ENCODE measurements at places on chromosomes 12 and 14.
A peak's percentile ranks its signal among the peaks of the same experiment; 100 is the strongest.

GRCh38 chr12:5720381-5721005 is 224.6 kb downstream of the ANO2 start:
- no peak for DNase-seq

- no peak for DNase-seq
Observed at GRCh38 chr12:109573914-109574244, 285 bp downstream of the MVK start.

DNA sequence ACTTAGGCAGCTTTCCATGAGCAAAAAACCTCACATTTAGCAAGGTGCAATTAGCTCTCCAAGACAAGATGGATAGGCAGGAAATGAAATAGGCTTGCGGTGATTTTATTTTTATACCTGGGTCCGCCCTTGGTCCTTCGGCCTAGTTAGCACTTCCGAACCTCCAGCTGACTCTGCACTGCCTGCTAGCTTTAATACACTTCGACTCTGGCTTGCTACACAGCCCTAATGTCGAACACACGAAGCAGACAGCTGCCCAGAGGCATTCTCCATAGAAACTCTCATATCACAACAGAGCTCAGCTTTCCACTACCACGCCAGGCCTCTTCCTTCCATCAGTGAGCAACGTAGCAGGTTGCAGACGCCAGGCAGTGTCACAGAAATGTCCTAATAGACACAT is 688.0 kb downstream of the VRK1 start:
- no peak for DNase-seq

- DNase-seq: no peak
Observed at GRCh38 chr12:123942911-123943648, 29.6 kb downstream of the CCDC92 start.

DNA sequence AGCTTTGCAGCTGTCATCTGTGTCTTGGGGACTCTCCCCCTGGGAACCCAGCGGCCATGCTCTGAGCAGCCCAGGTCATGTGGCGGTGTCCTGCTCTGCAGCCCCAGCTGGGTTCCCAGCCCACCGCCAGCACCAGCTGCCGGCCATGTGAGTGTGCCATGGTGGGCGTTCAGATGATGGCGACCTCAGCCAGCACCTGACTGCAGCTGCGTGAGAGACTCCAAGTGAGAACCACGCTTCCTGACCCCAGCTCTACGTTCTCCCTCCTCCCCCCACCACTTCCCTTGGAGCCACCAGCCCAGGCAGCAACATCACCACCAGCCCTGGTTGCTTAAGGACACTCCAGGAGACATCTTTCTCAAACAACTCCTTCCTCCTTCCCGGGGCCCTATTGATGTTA is 68.8 kb downstream of the SLC24A4 start:
- DNase-seq: no peak

- DNase-seq: no peak
Observed at GRCh38 chr12:106132175-106133135, 6.3 kb downstream of the NUAK1 start.

- DNase-seq: no peak
Observed at GRCh38 chr14:94568186-94568585, 6.9 kb downstream of the SERPINA4 start.

DNA sequence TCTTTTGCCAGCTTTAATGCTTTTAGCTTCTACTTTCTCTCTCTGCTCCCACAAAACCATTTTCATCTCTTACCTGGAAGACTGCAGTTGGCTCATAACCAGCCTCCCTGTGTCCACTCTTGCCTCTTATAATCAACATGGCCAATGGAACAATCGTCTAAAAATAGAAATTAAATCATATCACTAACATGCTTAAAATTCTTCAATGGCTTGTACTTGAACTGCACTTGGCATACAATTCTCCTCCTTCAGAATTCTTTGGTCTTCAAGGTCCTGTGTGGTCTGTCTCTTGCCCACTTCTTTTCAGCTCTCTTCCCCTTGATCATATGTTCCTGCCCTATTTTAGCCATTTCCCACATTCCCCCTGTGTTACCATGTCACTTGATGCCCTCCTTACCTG is 342.2 kb downstream of the ATP23 start:
- DNase-seq: no peak

- no peak for DNase-seq
Observed at GRCh38 chr12:23049180-23049579, 424.2 kb downstream of the ETNK1 start.

GRCh38 chr12:53159195-53159839 is 21.2 kb upstream of the ZNF740 start:
- peak; percentile 57 for DNase-seq

DNA sequence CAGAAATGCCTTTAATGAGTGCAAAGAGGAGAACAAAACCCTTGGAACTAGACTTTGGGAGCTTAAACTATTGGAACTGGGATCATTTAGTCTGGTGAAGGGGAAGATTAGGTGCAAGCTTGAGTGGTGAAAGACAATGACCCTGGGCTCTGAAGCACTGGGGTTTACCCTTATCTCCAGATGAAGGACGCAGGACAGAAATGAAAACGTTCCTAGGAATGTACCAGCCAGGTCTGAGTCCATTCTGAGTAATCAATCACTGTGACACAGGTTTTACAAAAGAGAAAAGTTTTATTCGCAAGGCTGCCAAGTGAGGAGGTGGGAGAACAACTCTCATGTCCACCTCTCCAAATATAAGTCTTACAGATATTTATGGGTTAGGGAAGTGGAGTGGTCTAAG is 249.1 kb downstream of the LRIG3 start:
- DNase-seq: no peak

DNA sequence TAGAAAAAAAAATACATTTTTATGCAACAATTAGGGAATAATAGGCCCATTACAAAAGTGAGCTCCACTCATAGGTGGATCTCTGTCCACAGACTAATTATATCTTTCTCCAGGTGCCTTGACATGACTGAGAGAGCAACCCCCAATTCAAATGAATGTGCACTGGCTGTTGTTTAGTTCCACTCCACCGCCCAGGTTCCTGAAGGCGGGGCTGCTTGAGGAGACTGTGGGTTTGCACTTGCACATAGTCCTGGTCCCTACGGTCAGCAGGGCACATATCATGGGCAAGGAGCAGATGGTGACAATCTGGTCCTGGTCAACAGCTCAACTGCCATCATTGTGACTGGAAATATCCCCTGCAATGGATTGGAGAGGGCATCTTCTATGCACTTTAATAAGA is 195.6 kb upstream of the PWP1 start:
- DNase-seq: no peak

- DNase-seq: no peak
Observed at GRCh38 chr14:24984846-24985589, 64.9 kb downstream of the STXBP6 start.

- no peak for DNase-seq
Observed at GRCh38 chr12:61367281-61367785, 892.9 kb upstream of the USP15 start.

- DNase-seq: no peak
Observed at GRCh38 chr14:31977001-31977556, 100.0 kb upstream of the ARHGAP5 start.

- no peak for DNase-seq
Observed at GRCh38 chr12:95518944-95519343, 32.3 kb downstream of the USP44 start.

DNA sequence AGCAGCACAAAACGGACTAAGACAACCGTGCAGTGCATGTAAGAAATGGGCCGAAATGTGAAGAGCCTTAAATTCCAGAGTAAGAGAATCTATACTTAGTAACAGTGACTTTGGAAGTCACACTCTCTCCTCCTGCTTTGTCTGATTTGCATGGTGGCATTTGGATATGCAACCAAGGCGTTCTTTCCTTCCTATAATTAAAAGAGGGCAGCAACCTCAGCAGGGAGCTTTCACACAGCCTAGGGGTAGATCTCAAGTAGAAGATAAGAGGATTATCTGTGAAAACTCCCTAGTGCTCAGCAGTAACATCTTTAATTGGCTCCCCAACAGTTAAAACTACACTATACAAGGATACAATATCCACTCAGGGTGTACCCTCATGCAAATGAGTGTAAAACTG is 16.5 kb downstream of the GMFB start:
- DNase-seq: no peak

DNA sequence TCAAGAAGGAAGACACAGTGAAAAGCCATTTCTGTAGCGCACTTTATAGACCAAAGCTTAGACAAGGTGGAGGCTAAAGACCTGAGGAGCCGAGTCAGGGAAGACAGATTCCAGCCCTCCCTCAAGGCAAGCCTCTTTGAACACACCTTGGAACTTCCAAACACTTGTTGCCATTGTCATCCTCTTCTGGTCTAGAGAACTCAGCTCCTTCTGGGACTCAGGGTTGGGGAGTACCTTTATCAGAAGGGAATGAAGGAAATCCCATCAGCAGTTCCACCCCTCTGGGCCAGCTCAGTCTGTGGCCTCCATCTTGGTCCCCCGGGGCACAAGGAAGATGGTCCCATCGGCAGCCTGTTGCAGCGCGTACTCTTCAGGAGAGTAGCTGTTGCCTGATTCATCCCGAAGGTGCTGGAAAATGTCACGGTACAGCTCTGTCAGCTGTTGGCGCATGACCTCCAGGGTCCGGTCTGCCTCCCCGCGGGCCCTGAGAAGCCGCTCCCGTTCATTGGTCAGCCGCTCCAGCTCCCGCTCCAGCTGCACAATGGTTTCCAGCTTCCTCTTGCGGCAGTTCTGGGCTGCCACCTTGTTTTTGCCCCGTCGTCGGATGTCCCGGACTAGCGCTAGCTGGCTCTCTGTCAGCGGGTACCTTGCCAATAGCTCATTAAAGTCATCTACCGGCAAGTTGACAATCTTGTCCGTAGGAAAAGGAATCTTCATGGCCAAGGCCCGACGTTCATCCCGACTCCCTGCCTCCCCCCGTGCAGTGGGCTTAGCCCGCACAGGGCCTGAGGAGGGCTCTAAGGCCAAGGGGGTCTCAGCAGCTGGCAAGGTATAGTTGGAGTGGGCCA is 8.5 kb downstream of the NFE2 start:
- no peak for DNase-seq

- DNase-seq: no peak
Observed at GRCh38 chr14:106134886-106135285, 608.5 kb downstream of the TMEM121 start.

DNA sequence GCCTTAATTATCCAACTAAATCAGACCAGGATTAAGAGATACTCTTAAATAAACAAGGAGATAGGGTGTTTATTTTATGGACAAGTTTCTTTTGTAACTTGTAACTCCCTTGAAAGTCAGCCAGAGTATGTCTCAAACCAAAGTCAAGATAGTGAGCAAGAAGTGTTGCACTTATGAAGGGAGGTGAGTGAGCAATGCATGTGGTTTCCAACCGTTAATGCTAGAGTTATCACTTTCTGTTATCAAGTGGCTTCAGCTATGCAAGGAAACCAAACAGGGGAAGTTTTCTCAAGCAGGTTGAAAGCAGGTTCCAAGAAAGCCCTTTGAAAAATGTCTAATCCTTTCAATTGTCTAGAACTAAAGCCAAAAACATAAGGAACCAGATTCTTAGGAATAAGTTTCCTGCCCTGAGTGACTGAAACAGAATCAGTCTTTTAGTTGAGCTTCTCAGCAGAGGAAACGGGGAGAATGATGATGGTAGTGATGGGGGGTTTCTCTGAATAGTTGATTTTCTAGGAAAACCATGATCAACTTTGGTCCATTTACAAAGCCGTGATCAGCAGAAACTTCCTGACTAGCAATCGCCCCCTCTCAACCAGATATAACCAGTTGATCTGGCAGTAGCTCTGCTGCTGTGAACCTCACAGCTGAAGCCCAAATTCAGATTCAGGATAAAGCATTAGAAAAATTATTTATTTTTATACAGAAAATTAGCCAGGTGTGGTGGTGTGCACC is 128.4 kb downstream of the DAD1 start:
- no peak for DNase-seq

- DNase-seq: no peak
Observed at GRCh38 chr12:16350682-16351081, 3.2 kb downstream of the MGST1 start.

DNA sequence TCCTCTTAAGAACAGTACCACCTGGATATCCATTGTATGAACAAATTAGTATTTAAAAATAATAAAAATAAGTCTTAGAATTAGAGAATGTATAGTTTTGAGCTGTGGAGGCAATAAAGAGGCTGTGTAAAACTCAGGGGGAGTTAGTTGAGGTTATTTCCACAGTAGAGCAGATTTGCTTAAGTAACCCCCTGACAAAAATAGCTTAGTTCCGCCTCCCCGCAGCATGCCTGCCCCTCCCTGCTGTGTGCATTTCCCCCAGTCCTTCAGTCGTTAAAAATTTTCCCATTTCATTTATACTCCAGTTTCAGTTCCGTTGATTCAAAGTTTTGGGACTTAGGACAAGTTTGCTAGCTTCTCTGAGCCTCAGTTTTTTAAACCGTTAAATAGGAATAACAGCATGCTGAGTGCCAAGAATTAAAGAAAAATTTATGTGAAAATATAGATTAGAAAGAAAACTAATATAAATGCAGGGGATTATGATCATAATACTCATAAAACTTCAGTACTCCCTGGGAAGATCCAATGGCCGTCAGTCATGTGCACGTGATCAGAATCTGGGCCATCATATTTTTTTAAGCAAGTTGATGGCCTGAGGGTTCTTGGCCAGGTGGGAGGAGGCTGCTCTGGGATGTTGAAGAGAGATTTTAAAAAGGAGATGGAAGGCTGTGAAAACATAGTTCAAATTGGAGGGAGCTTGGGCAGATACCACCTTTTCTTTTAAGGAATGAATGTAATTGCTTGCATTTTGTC is 14.5 kb upstream of the SLC38A2 start:
- DNase-seq: no peak

DNA sequence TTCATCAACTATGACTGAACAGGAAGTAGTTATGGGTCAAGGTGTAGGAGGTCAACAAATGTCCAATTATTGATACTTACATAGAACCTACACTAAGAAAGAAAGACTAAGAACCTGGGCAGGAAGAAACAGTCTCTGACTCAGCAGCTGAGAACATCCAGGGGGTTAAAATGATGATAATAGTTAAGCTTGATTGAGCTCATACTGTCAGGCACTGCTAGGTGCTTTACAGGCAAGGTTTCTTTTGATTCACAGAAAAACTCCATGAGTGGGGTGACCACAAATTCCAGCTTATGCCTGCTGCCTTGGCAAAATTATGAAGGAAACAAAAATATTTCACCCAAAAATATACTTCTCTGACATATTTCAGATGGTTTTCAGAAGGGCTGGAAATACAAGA is 75.0 kb downstream of the ACADS start:
- no peak for DNase-seq

GRCh38 chr12:46390881-46391280 is 18.3 kb upstream of the SLC38A2 start:
- no peak for DNase-seq

Data from right kidney (tissue), 9 donors.